CD4-positive, alpha-beta T cell treated with Interferon gamma for 1 hour (primary cell): ENCODE measurements at places on chromosomes 12 and 14.

DNA sequence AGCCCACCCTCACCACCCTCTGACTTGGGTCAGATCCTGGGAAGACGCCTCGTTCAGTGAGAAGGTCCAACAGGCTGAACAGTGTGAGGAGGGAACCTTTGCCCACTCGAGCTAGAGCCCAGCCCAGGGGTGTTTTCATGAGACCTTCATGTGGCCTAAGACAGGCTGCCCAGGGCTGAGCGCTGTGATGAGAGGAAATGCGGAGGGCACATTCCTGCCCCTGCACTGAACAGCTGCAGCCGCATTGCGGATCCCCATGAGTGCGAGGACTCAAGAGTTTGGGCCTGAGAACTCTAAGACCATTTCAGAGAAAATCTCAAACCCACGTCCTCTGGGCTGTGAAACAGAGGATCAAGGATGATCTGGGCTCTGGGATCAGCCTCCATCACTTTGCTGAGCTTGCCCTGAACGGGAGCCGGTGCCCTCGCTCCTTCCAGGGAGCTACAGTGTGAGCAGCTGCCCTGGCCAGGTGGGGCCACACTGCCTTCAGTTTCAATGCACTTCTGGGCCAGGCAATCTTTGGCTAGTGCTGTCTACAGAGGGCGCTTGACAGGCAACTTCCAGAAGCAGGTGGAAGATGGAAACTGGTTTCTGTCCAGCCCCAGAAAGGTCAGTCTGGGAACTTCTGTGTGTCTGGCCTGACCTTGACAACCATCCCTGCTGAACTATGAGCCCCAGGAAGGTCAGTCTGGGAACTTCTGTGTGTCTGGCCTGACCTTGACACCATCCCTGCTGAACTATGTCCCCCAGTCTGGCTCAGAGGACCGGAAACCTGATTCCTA lies 43.5 kb upstream of the P2RX7 start:
- DNase-seq = no peak

- DNase-seq = peak; percentile 20
These were observed 72.7 kb downstream of the RIN3 start for GRCh38 chr14:92585981-92586937.

- DNase-seq = peak; percentile 31
These were observed 17.4 kb upstream of the FLVCR2 start for GRCh38 chr14:75561013-75561432.

GRCh38 chr14:61950340-61950739 lies 188.1 kb downstream of the SNAPC1 start:
- no peak for DNase-seq
